ENCODE measurements at places on chromosomes 11 and 22.

GRCh38 chr11:123404676-123405075 lies 25.4 kb upstream of the GRAMD1B start:
- DNase-seq = no peak
- no peaks in the 10 kb centered on the region for H3K36me3 ChIP-seq
- no peak overlapping the region for H3K4me3 ChIP-seq
- no peak overlapping the region for H3K27ac ChIP-seq
- H3K4me1 ChIP-seq = peaks cover 3% of the 10 kb centered on the region
- no peaks in the 10 kb centered on the region for H3K27me3 ChIP-seq

DNA sequence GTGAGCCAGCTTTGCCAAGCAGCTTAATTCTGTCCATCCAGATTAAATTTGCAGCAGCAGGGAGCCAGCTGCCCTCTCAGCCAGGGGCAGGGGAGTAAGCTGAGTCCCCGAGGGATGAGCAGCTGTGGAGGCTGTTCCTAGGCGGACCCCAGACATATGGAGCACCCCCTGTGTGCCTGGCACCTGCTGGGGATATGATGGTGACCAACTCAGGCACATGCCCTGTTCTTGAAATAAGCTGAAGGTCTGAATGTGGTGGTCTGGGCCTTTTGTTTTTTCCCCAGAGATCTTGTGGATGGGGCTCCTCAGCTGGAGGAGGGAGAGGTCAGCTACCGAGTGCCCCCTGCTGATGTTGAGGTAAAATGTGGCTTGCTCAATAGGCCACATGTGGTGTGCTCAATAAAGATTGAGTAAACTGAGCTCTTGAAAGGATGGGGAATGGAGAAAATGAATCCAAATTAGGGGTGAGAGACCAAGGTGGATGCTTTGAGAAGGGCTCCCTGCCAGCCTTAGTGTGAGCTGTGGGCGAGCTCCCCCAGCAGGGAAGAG lies 103.3 kb upstream of the NNMT start:
- H3K36me3 ChIP-seq = peaks cover 16% of the 10 kb centered on the region
- H3K27me3 ChIP-seq = no peaks in the 10 kb centered on the region
- H3K4me1 ChIP-seq = peaks cover 25% of the 10 kb centered on the region
- no peak for DNase-seq
- H3K27ac ChIP-seq = no peak overlapping the region
- H3K4me3 ChIP-seq = no peak overlapping the region

DNA sequence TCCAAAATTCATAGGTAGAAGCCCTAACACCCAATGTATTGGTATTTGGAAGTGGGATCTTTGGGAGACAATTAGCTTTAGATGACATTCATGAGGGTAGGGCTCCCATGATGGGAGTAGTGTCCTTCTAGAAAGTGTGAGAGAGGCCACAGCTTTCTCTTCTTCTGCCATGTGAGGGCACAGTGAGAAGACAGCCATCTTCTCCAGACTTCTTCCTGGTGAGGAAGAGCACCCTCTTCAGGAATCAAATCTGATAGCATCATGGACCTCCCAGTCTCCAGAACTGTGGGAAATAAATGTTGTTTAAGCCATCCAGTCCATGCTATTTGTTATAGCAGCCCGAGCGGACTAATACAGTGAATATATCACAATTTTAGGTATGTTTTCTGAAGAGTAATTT lies 96.9 kb downstream of the CNTN5 start:
- no peaks in the 10 kb centered on the region for H3K27me3 ChIP-seq
- H3K4me1 ChIP-seq = no peaks in the 10 kb centered on the region
- no peak overlapping the region for H3K27ac ChIP-seq
- DNase-seq = no peak

DNA sequence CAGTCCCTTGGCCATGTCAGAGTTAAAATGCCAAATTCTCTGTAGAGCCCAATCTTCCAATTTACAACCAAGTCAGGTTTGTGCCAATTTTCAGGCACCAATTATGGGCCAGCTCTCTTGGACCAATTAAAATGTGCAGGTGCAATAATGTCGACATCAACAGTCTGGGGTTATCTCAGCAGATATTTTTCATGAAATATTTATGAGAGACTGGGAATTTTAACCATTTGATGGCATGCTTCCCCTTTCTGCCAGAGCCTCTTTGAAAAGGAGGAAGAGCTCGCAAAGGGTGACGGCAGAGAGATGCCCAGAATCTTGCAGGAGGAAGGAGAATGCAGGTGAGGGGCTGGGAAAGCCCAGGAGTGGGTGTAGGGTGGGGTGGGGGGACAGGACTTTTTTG lies 100.8 kb upstream of the SYT13 start:
- no peaks in the 10 kb centered on the region for H3K27me3 ChIP-seq
- no peak overlapping the region for H3K4me3 ChIP-seq
- no peak overlapping the region for H3K27ac ChIP-seq
- no peaks in the 10 kb centered on the region for H3K4me1 ChIP-seq
- no peaks in the 10 kb centered on the region for H3K36me3 ChIP-seq

DNA sequence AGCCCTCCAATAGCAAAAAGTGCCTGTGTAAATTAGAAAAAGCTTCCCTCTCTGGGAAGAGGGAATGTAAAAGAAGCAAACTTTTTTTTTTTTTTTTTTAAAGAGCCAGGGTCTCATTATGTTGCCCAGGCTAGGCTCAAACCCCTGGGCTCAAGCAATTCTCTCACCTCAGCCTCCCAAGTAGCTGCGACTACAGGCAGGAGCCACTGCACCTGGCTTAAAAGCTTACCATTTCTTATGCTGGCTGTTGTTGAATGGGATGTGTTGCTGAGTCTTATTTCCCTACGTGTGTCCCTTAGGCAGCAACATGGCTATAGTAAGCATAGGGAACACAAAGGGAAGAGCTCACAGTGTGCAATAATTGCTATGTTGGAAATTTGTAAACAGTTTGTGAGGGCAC lies 225.5 kb upstream of the CCDC90B start:
- H3K4me1 ChIP-seq = no peaks in the 10 kb centered on the region
- H3K27me3 ChIP-seq = no peaks in the 10 kb centered on the region
- no peaks in the 10 kb centered on the region for H3K36me3 ChIP-seq
- H3K27ac ChIP-seq = no peak overlapping the region
- H3K4me3 ChIP-seq = no peak overlapping the region
- no peak for DNase-seq

DNA sequence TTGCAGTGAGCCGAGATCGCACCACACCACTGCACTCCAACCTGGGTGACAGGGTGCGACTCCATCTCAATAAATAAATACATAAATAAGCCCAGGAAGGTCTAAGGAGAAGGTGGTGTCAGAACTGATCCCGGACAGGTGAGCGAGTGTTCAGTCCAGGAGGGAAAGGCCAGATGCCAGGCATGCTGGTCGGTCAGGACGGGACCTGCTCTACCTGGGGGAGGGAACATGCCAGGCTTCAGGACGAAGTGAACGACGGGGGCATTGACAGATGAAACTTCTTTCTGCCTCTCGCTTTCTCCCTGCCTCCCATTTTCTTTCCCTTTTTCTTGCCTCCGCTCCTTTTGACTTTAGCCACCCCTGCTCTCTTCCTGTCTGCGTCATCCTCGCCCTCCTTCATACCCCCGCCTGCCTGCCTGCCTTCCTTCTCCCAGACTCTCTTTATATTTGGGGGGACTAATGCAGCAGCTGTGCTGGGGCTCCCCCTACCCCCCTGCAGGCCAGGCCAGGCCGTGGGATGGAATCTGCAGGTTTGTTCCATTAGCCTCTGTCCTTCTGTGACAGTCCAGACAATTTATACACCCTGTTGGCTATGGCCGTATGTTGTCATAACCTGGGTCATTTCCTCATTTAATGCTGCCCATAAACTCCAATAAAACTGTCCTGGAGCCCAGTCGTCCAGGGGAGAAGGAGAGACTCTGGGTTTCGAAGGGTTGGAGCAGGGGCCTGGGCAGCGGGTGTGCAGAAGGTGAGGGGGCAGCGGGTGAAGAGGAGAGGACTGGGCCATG lies 209.2 kb upstream of the TBCEL start:
- H3K4me1 ChIP-seq = no peaks in the 10 kb centered on the region
- no peak overlapping the region for H3K4me3 ChIP-seq
- H3K27me3 ChIP-seq = no peaks in the 10 kb centered on the region
- DNase-seq = no peak
- no peak overlapping the region for H3K27ac ChIP-seq

- H3K27ac ChIP-seq = no peak overlapping the region
- H3K36me3 ChIP-seq = no peaks in the 10 kb centered on the region
- H3K4me3 ChIP-seq = no peak overlapping the region
- no peaks in the 10 kb centered on the region for H3K4me1 ChIP-seq
- H3K27me3 ChIP-seq = no peaks in the 10 kb centered on the region
- DNase-seq = no peak
These were observed 19.8 kb downstream of the OR10D3 start for GRCh38 chr11:124202951-124203350.

DNA sequence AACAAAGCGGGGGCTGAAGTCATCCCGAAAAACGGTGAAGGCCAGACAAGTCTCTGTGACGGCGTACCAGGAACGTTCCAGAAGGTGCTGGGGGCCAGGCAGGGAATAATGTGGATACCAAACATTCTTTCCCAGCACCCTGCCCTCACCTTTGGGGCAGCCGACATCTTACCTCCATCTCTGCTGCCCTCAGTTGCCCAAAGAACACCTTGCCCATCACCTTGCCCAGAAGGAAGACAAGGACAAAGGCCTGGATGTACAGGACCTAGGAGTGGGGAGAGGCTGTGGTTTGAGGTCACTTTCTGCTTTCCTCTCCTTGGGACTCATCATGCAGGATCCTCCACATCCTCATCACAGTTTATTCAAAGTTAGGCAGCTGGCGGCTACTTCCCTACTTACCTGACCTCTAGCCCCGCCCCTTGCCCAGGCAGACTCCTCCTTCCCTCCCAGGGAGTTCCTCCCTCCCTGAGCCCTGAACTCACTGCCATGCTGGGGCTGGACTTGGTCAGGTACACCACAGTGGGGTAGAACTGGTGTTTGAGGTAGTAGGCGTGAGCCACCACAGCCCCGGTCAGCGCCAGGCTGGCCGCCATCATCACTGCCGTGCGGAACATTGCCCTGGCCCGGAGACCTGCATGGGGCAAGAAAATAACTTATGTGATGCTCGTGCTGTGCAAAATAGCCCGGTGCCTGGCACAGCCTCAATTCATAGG lies 1.2 kb downstream of the SYVN1 start:
- H3K4me1 ChIP-seq = peaks cover 15% of the 10 kb centered on the region
- peak; percentile 35 for DNase-seq
- H3K27me3 ChIP-seq = no peaks in the 10 kb centered on the region
- no peak overlapping the region for H3K27ac ChIP-seq

DNA sequence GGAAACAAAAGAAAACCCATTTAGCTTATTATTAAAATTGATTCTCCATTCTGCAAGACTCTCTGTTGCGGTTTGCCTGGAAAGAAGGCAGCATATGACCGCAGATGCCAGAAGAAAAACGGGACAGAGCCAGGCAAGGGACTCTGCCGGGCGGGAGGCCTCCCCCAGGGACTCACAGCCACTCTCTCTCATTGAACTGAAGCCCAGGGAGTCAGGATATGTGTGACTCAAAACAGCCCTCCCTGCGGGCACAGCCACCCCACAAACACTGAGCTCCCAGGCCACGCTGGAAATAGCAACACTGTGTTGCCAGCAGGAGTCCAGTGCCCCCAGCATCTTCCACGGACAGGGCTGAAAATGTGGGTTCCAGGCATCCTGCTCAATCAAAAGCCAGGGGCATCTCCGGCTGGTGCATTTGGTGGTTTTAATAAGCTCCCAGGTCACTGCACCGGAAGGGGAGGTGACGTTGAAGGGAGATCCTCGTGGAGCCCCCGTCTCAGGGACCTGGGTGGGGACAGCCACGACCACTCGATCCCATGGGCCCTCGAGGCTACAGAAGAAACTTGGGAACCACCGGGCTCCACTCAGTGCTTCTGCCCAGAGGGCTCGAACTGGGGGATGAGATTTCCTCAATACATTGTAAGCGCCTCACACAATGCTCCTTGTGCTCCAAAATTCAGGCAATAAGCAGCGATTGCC lies 624.5 kb downstream of the TBC1D22A start:
- peak; percentile 29 for DNase-seq
- no peak overlapping the region for H3K4me3 ChIP-seq
- no peaks in the 10 kb centered on the region for H3K36me3 ChIP-seq
- no peaks in the 10 kb centered on the region for H3K4me1 ChIP-seq

Data from kidney (tissue), 22 donors.